Activated T-cell treated with anti-CD3 and anti-CD28 coated beads for 1 hour (primary cell): ENCODE measurements at places on chromosomes 12 and 14.

DNA sequence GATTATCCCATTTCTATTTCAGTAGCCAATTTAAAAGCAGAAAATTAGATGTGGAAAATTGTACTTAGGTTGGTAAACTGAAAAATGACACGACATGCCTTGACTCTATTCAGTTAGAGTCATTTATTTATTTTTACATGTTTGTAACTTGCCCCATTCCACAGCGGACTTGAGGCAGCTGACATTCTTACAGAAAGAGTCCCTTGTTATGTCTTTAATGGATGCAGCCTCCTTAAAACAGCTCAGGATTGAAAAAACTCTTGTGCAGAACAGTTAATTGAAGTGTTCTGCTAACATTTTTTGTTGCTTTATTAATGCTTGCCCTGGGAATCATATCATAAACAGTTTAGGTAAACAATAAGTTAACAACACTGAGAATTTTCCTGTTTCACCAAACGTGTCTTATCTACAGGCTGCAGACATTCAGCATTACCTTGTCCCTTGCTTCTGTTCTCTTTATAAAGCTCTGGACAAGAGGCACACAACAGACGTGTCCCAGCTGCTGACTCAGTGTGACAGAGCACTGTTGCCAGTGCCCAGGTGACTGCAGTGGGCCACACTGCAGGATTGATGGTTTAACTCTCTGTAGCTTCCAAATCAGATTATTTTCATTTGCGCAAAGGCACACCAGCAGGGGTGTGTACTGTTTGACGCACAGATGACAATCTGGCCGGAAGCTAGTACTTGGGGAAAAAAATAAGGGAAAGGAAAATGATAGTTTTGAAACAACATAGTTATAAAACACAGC, 101.6 kb downstream of the PELI2 start:
- DNase-seq, result no peak

DNA sequence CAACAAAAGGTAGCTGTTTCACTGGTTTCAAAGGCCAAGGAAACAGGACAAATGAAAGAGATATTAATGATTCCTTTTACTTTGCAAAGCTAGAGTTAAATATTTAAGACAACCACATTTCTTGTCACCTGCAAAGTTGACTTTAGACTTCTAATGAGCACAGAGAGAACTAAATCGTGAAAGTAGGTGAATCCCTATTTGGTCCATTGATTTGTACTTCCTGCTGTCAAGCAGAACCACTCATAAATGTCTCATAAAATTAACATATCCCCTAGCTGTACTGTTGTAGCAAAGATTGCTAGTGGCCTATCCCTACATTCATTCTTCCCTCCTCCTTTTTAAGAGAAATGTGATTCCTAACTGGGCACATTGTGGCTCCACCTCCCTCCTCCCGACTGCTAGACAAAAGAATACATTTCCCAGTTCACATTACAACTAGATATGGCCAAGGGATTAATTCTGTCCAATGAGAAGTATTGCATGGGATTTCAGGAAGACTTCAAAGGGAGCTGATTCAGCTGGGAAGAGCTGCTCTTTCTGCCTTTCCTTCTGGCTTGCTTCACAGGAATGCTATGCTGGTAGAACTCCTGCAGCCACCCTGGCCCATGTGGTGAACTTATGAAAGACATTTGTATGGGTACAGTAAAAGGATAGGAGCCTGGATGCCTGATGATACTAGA, 227.5 kb upstream of the ABCD2 start:
- no peak for DNase-seq

DNA sequence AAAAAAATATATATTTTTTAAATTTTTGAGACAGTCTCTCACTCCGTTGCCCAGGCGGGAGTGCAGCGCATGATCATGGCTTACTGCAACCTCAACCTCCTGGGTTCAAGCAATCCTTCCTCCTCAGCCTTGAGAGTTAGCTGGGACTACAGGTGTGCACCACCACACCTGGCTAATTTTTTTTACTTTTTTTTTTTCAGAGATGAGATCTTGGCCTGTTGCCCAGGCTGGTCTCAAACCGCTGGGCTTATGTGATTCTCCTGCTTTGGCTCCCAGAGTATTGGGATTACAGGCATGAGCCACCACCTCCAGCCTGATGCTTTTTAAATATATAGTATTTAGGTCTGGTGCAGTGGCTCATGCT, 24.5 kb downstream of the MDM2 start:
- no peak for DNase-seq

DNA sequence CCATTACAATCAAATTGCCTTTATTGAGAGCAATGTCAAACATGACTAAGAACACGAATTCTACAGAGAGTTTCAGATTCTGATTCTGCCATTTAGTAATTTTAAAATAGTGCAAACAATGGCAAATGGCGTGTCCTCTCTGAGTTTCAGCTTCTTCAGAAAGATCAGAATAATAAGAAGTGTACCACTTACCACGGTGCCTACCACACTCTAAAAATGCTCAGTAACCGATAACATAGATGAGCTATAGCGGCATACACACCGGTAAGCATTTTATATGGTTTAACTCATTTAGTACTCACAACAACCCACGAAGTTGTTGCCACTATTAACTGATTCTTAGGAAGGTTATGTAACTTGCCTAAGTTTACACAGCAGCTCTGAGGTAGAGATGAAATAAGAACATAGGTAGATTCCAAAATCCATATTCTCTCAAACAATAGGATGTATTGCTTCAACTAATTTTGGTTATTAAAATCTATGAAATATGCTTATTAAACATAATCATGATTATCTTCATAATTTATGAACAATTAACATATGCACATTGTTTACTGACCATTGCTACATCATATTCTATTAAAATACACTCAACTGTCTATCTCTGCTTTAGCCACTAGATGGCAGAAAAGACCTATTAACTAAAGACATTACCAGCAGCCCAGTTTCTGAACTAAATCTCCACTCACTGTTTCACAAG, 38.3 kb downstream of the SLC6A15 start:
- no peak for DNase-seq

GRCh38 chr12:52686063-52686462, 5.9 kb upstream of the KRT1 start:
- no peak for DNase-seq

DNA sequence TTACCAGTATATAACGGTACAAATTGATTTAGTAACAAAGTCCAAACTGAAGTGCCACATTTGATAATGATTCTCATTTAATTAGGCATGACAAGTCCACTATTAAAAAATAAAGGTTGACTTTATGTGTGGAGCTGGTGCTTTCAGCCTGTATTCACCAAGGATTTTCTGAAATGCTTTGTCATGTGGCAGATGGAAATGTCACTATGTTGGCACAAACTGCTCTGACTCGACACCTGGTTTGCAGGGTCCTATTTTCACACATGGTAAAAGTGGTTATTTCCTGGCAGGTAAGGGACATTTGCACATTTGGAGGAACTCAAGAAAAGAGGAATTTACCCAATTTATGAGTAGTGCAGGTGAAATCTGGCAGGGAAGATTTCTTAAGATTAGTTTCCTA, 572.6 kb upstream of the MDGA2 start:
- no peak for DNase-seq
